Heart left ventricle (tissue), 16 donors: ENCODE measurements at places on chromosomes 11 and 22. TPM values are rescaled to one million over a fixed set of nuclear protein-coding genes. Genes with fewer than 3 reads are reported as not detected.

The CCDC83 gene
- total RNA-seq, result not detected

The FKBP2 gene
- total RNA-seq, result 60.5 TPM

The DEFB131B gene
- total RNA-seq, result not detected

The HPS5 gene
- 11.7 TPM for total RNA-seq

The PRG3 gene
- total RNA-seq, result not detected

The CENPM gene
- not detected for total RNA-seq

The NCF4 gene
- 4.2 TPM for total RNA-seq

The THY1 gene
- 1.1 TPM for total RNA-seq

DNA sequence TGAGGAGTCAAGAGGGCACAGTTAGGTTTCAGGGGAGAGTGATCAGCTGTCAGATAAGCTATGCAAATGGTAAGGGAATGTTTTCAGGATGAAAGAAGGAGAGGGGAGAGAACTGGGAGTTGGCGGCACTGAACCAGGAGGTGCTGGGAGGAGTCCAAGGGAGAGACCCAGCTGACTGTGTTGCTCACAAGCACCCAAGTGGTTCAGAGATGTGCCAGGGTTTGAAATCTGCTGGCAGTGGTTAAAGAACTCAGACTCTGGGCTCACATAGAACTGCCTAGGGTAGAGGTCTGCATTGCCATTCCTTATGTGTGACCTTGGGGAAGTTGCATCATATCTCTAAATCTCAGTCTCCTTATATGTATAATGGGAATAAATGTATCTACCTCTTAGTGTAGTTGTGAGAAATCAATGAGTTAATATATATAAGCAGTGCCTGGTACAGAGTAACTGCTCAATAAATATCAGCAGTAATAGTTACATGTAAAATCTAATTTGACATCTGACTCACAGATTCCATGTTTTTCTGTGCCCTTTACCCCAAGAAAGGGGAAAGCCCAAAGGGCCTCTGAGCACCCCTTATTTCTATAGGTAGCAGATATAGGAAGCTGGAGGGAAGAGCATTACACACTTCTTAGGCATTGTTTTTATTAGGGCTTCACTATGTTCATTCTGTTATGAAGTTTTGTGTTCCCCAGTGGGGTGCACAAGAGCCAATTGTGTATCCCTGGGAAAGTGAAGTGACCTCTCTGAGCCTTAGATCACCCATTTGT lies 66.9 kb upstream of the SESN3 start:
- no peaks in the 10 kb centered on the region for H3K36me3 ChIP-seq
- no peak overlapping the region for H3K4me3 ChIP-seq
- no peak overlapping the region for H3K27ac ChIP-seq

- H3K4me1 ChIP-seq, result no peaks in the 10 kb centered on the region
- DNase-seq, result no peak
- H3K27ac ChIP-seq, result no peak overlapping the region
- H3K36me3 ChIP-seq, result no peaks in the 10 kb centered on the region
- no peaks in the 10 kb centered on the region for H3K27me3 ChIP-seq
These were observed 738.4 kb upstream of the RAG2 start for GRCh38 chr11:37336401-37336800.

- peak; percentile 25 for DNase-seq
- H3K27ac ChIP-seq, result no peak overlapping the region
- peaks cover 74% of the 10 kb centered on the region for H3K36me3 ChIP-seq
- peaks cover 52% of the 10 kb centered on the region for H3K4me1 ChIP-seq
These were observed 34.4 kb downstream of the BRD1 start for GRCh38 chr22:49793296-49793695.

DNA sequence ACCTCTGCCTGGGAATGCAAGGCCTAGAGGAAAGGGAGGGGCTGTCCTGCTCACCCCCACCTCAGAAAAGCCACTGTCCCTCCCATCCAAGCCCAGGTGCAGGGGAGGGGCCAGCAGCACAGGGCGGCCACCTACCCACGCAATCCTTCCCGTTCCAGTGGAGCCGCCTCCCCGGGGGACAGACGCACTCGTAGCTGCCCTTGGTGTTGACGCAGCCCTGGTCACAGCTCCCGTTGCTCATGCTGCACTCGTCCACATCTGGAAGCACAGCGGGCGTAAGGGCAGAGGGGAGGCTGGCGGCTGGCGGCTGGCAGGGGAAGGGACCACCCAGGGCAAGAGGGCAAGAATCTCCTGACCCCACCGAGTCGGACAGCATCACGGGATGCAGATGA lies 40.3 kb upstream of the TTLL12 start:
- H3K27ac ChIP-seq, result no peak overlapping the region
- no peaks in the 10 kb centered on the region for H3K4me1 ChIP-seq
- H3K4me3 ChIP-seq, result no peak overlapping the region
- H3K36me3 ChIP-seq, result no peaks in the 10 kb centered on the region
- no peaks in the 10 kb centered on the region for H3K27me3 ChIP-seq

GRCh38 chr11:44936525-44936924 lies 14.2 kb downstream of the TP53I11 start:
- no peak overlapping the region for H3K27ac ChIP-seq
- H3K4me1 ChIP-seq, result peaks cover 15% of the 10 kb centered on the region
- no peaks in the 10 kb centered on the region for H3K27me3 ChIP-seq

- no peak for DNase-seq
- H3K27me3 ChIP-seq, result no peaks in the 10 kb centered on the region
- no peaks in the 10 kb centered on the region for H3K4me1 ChIP-seq
- no peak overlapping the region for H3K4me3 ChIP-seq
- no peak overlapping the region for H3K27ac ChIP-seq
These were observed 16.7 kb downstream of the TP53AIP1 start for GRCh38 chr11:128926000-128926399.

GRCh38 chr11:42013656-42014201 lies 554.3 kb upstream of the LRRC4C start:
- no peak for DNase-seq
- H3K27me3 ChIP-seq, result no peaks in the 10 kb centered on the region
- no peak overlapping the region for H3K4me3 ChIP-seq
- no peak overlapping the region for H3K27ac ChIP-seq
- H3K36me3 ChIP-seq, result no peaks in the 10 kb centered on the region

DNA sequence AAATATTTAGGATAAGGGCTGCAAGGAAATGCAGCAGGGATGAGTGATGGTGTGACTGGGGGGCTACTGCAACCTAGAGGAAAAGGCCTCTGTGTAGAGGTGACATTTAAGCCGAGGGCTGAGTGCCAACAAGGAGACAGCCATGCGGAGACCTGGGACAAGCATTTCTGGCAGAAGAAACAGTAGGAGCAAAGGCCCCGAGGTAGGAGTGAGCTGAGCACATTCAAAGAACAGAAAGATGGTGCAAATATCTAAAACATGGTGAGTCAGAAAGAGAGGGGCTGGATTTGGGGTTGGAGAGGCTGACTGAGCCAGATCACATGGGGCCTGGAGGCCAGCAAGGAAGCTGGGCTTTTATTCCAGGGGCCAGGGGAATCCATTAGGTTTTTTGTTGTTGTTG lies 55.1 kb upstream of the INCENP start:
- no peaks in the 10 kb centered on the region for H3K4me1 ChIP-seq
- no peak for DNase-seq
- no peaks in the 10 kb centered on the region for H3K36me3 ChIP-seq
- H3K4me3 ChIP-seq, result no peak overlapping the region
- H3K27ac ChIP-seq, result no peak overlapping the region
- no peaks in the 10 kb centered on the region for H3K27me3 ChIP-seq

DNA sequence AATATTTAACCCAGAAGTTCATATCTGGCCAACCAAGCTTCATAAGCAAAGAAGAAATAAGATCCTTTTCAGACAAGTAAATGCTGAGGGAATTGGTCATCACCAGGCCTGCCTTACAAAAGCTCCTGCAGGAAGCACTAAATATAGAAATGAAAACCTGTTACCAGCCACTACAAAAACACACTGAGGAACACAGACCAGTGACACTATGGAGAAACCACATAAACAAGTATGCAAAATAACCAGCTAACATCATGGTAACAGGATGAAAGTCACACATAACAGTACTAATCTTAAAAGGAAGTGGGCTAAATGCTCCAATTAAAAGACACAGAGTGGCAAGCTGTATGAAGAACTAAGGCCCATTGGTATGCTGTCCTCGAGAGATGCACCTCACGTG lies 311.4 kb downstream of the DYNC2H1 start:
- DNase-seq, result no peak
- no peaks in the 10 kb centered on the region for H3K4me1 ChIP-seq
- no peak overlapping the region for H3K27ac ChIP-seq
- no peaks in the 10 kb centered on the region for H3K36me3 ChIP-seq

- H3K4me1 ChIP-seq, result peaks cover 3% of the 10 kb centered on the region
- no peak overlapping the region for H3K4me3 ChIP-seq
- H3K27ac ChIP-seq, result no peak overlapping the region
- DNase-seq, result no peak
These were observed 23.9 kb upstream of the SWAP70 start for GRCh38 chr11:9639985-9640384.

DNA sequence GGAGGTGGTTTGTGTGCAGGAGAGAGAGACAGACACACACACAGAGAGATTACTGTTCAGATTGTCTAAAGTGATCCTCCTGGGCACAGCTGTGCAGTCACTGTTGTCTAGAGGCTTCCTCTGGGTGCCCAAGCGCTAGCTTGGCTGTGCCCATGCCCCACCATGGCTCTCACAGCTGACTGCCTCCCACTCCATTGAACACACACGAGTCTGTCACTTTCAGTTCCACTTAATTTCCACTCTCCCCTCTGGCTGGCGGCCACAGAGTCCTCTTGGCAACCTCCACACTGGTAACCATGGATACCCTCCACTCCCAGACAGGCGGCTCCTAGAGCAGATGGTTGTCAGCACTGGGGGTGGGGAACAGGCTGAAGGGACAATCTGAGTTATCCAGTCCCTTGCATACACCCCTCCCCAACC lies 29.1 kb downstream of the MAP6 start:
- no peak overlapping the region for H3K4me3 ChIP-seq
- no peaks in the 10 kb centered on the region for H3K27me3 ChIP-seq
- no peaks in the 10 kb centered on the region for H3K36me3 ChIP-seq
- peaks cover 23% of the 10 kb centered on the region for H3K4me1 ChIP-seq
- H3K27ac ChIP-seq, result no peak overlapping the region

GRCh38 chr11:128898580-128899344 lies 7.6 kb downstream of the KCNJ5 start:
- H3K4me1 ChIP-seq, result peaks cover 8% of the 10 kb centered on the region
- no peaks in the 10 kb centered on the region for H3K27me3 ChIP-seq
- no peaks in the 10 kb centered on the region for H3K36me3 ChIP-seq
- H3K27ac ChIP-seq, result peak overlapping the region; percentile 28
- no peak overlapping the region for H3K4me3 ChIP-seq
- peak; percentile 52 for DNase-seq

DNA sequence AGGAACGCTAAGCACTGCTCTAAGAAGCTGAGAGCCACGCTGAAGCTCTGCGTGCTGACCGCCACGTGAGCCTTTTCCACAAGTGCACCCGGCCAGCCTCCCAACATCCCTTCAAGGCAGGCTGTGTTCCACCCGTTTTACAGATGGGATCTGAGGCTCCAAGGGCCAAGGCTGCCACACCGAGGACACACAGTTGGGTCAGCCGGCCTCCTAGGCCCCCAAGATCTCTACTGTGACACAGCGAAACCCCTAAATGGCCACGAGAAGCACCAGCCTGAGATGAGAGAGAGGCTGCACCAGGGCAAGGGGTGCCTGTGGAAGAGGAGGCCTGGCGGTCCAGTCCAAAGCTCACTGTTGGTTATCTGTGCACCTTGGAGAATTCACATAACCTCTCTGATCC lies 11.8 kb upstream of the CD5 start:
- H3K36me3 ChIP-seq, result no peaks in the 10 kb centered on the region
- no peaks in the 10 kb centered on the region for H3K27me3 ChIP-seq
- no peak for DNase-seq
- no peak overlapping the region for H3K4me3 ChIP-seq
- no peak overlapping the region for H3K27ac ChIP-seq

- H3K4me3 ChIP-seq, result no peak within 1 kb of the TSS
- H3K36me3 ChIP-seq, result no peaks in the 10 kb centered on the region
- H3K27me3 ChIP-seq, result no peaks in the 10 kb centered on the region
- no peak for DNase-seq
- H3K27ac ChIP-seq, result no peak within 1 kb of the TSS
These were observed at the start of gene MYEOV for GRCh38 chr11:69293819-69294505. MYEOV (plus strand) TSS chr11:69294155; CDS start chr11:69295355, 1,200 bp downstream.

DNA sequence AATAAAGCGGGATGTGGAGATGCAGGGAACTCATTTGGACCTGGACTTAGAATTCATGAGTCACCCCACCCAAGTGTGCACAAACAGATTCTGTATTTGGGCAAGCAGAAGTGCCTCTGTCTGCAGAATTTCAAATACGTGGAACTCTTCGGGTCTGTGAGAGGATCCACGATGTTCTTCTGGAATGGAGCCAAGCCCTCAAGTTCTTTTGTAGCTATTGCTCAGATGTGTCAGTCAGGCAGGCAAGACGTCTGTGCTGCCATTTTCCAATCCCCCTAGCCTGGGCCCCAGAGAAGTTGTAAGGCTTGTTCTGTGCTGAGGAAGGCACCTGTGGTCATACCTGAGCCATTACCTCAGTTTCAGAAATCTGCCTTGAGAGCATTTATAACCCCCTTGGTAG lies 132.8 kb upstream of the RASSF10 start:
- DNase-seq, result no peak
- no peaks in the 10 kb centered on the region for H3K27me3 ChIP-seq
- no peaks in the 10 kb centered on the region for H3K4me1 ChIP-seq

DNA sequence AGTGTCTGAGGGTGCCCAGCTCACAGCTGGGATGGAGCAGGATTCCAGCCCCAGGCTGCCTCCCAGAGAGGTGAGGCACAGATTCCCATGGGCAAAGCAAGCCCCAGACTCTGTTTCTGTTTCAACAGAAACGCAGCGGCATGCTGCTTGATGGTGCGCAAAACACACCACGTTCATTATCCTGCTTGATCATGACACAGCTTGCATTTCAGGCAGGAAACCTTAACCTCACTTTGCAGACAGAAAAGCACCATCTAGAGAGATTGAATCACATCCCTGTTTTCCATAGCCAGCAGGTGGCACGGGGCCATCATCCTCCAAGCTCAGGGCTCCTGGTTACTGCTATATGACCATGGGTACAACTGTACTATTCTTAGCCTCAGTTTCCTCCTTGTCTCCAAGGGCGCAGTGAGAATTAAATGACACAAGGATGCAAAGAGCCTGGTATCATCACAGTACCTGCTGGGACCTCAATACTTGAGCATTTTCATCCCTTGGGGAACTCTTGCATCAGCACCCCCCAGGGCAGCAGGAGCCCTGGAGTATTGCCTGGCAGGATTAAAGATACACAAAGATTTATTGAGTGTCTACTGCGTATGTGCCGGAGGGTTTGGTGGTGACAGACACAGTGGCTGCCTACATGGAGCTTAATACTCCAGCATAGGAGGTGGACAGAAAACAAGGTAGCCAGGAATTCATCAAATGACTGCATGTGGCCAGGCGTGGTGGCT lies 110.0 kb downstream of the TP53I11 start:
- no peak overlapping the region for H3K27ac ChIP-seq
- H3K4me1 ChIP-seq, result no peaks in the 10 kb centered on the region
- H3K4me3 ChIP-seq, result no peak overlapping the region
- H3K36me3 ChIP-seq, result no peaks in the 10 kb centered on the region
